ENCODE measurements at places on chromosomes 6 and 20.

DNA sequence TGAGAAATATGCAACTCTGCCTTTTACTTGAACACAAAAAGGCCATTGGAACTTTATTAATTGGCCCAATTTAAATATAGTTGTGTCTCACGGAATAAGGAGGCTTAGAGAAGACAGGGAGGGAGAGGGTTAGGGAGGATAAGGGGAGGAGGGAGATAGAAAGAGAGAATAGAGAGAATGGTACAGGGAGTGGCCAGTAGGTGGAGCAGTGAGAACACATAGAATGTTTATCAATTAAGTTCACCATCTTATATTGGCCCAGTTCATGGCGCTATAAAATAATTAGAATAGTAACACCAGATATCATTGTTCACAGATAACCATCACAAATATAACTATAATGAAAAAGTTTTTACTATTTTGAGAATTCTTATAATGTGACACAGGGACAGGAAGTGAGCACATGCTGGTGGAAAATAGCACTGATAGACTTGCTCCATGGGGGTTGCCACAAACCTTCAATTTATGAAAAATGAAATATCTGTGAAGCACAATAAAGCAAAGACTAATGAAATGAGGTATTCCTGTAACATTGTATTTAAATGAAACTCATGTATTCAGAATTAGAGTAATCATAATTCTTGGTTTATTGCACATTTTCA lies 374.1 kb upstream of the MANEA start:
- DNase-seq = no peak

GRCh38 chr6:7921046-7921445 lies 10.5 kb upstream of the TXNDC5 start:
- no peak for DNase-seq

DNA sequence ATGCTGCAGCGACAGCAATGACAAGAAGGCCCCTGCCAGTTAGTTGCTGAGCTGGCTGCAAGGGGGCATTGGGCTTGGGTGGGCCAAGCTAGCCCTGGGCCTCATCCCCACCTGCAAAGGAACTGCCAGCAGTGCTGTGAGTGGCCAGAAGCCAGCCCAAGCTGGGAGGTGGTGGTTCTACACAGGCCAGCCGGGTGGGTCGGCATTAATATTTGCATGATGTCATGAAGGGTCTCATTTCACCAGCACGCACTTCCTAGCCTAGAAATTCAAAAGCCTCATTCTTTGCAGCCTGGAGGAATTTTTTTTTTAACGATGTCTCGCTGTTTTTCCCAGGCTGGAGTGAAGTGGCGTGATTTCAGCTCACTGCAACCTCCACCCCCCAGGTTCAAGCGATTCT lies 62.0 kb downstream of the IYD start:
- DNase-seq = no peak

DNA sequence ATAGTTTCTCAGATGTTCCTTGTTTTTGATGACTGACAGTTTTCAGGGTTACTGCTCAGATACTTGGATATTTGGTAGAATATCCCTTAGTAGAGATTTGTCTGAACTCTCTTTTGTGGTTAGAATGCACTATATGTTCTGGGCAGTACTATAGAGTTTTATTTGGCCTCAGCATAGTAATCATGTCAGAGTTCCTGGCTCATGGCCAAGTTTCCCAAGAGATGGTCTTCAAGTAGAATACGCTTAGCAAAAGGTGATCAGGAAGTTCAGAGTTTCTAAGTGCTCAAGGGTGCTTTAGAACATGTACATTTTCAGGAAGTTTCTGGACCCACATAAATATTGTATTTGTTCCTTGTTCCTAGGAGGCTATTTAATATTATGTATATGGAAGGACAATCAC lies 1209.7 kb upstream of the GJE1 start:
- DNase-seq = no peak

DNA sequence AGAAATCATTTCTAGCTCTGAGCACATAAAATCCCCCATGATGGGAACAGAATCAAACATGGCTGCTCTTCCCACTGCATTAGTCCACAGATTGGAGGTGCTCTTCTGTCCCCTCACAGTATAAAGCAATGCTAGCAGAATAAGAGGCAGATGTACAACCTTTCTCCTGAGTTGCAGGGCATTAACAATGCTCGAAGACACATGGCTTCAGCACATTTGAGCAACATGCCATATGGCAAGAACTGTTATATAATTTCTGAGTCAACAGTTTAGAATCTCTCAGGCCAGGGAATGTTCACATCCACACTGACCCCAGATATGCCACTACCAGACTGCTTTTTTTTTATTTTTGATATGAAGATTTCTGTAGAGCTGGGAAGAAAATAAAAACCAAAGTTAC lies 119.6 kb downstream of the KIF13A start:
- no peak for DNase-seq

DNA sequence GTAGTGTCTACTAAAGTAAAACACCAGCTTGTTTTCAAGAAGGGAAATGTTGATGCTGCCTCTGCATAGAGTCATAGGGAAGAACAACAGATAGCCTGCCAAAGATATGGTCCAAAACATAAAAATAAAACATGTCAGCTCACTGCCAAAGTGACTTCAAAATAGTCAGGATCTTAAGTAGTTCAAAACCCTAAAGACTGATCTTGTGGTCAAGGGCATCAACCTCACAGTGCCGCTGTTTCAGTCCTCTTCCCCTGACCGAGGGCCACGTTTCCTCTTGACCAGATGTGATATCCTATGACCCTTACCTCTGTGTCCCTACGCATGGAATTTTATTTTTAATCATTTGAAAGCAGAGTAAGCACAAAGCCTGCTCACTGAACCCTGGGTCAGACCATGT lies 104.2 kb upstream of the CNKSR3 start:
- no peak for DNase-seq

DNA sequence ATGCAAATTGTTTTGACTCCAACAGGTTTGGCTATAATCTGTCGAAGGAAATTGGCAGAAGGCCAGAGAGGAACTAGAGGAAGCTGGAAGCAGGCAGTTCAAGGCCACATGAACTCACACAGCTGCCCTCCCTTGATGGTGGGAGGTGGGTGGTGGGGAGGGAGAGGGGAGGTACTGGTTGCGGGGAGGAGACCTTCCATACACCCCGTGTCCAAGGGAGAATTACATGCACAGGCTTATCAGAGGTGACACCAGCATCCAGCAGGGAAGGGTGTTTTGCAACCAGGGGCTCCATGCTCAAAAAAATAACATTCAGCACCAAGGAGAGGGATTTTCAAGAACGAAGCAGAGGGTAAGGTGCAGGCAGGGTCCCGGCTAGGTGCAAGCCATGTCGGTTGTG lies 9.1 kb downstream of the PRND start:
- DNase-seq = no peak

GRCh38 chr6:42306439-42307140 lies 88.9 kb upstream of the MRPS10 start:
- DNase-seq = no peak

- no peak for DNase-seq
Measured at GRCh38 chr6:129181001-129181400, 298.1 kb downstream of the LAMA2 start.

DNA sequence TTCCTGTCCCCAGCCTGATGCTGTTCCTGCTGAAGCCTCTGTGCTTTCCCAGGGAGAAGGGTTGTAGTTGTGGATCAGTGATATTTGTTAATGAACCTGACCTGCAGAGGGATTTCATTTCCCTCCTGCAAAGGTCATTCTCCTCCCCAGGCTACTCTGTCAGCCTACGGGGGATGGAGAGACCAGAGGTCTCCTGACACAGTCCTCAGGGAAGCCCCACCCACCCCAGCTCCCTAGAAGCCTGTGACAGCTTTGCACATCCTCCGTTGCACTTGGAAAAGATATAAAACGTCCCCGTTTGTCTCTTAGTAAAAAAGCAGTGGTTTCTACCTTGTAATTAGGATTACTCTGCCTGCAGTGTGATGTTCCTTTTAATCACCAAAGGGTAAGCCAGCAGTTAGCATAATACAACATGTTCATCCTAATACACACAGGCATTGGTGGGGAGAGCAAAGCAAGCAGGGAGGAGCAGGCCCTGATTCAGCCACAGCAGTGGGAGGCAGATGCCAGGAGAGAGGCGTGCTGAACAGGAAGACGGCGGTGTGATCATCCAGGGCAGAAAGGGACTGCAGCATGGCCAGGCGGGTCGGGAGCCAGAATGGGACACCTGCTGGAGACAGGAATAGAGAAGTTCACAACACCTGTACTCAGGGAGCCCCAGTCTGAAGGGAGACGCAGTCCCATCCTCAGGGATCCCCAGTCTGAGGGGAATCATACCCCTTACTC lies 293.5 kb downstream of the LRFN2 start:
- no peak for DNase-seq

- DNase-seq = no peak
Measured at GRCh38 chr20:46770330-46771194, 61.1 kb downstream of the SLC2A10 start.

- peak; percentile 86 for DNase-seq
Measured at GRCh38 chr20:1945134-1945618, 48.7 kb downstream of the PDYN start.

- DNase-seq = no peak
Measured at GRCh38 chr20:61120595-61121515, 131.2 kb upstream of the CDH4 start.

DNA sequence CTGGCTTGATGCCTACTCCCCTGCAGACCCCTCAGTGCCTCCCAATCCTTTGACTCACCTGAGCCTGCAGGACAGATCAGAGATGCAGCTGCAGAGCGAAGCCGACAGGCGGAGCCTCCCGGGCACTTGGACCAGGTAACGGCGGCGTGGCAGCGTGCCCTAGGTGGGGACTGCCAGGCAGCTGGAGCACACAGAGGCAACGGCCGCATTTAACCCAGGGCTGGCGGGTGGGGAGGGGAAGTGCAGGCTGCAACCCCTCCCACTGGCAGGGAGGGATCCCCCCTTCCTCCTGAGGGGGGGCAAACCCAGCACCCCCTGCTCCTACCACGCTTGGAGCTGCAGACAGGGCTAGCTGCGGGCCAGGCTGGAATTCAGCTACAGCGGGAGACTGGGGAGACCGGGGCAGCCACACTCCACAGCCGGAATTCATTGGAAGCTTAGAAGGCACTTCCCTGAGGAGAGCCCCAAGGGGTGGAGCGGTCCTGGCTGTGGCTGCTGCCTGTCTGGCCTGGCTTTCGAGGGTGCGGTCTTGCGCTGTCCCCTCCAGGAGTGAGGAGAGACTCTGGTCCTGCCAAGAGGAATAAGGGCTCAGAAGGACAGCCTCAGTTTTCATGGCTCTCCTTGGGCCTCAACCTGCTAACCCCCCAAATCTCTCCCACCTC lies at the start of gene MATN4:
MATN4 (minus strand) TSS at position 183 of the 662 bp plus-strand sequence. CDS start 2,717 bp downstream, outside the sequence.
- peak; percentile 88 for DNase-seq

DNA sequence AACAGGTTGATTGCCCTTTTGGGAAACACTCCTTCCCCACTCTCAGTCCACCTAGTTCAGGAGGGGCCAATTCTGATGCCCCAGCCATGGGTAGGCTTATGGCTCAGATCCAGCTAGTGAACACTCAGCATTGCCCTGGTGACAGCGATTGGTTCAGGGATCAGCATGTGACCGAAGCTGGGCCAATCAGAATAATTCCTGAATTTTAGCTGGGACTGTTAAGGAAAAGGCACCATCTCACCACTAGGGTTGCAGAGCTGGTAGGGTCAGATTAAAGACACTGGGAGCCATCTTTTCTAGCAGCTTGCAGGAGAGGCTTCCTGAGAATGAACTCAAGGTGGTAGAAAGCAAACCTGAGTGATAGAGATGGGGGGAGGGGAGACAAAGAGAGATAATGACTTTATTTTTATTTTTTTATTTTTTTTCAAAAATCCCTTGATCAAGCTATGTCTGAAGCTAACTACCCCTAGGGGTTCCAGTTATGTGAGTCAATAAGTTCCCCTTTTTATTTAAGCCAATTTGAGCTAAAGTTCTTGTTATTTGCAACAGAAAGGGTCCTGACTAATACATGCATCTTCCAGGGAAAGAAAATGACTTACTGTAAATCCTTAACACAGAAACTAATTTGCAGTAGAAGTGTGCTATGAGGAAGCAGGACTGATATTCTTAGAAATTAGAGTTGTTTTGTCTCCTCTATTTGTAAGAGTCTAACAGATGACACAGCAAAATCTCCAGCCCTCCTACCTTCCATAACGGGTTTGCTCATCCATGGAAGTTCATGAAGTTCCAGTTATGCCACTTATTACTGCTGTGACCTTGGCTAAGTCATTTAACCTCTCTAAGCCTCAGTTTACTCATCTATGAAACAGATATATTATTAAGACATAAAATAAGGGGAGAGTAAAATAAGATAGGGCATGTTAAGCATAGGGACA lies 44.7 kb downstream of the EYA2 start:
- DNase-seq = no peak

DNA sequence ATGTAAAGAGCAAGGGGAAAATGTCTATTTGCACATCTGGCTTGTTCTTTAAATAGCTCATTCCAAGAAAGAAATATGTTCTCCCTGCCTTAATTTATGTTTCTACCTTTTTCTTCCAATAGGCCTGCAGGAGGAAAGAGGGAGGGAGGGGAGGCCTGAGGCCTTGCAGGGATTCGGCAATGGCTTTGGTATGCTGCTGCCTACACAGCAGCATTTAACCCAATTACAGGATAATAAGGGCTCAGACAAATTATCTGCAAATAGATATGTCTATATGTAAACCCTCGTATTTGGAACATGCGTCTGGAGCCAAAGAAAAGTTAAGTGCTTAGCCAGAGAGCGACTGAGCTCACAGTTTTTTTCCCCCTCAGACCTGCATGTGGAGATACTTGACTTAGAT lies 277.2 kb downstream of the CDC5L start:
- no peak for DNase-seq

- no peak for DNase-seq
Measured at GRCh38 chr6:139369068-139369467, 5.4 kb downstream of the CITED2 start.

DNA sequence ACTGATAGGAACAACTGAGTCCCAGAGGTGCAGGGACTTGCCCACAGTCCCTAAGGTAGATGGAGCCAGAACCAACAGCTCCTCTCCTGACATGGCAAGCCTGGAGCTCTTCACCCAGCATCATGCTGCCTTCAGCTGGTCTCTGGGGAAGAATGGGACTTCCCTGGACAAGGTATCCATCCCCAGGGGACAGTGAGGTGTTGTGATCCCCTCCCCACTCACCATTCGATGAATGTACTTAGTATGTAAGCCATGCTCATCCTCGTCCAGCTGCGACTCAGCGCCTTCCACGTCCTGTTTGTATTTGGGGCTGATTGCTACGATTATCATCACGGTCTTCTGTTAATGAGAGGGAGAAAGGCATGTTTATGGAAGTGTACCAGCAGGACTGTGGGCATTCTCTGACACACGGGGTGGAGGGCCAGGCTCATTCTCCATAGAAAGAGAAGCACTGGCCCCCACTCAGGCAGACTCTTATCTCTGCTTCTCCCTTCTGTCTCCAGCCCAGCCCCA lies 39.4 kb downstream of the TRAF3IP2 start:
- no peak for DNase-seq

GRCh38 chr20:24669701-24670100 lies 200.3 kb downstream of the SYNDIG1 start:
- DNase-seq = no peak

GRCh38 chr6:31359581-31359980 lies 2.6 kb upstream of the HLA-B start:
- no peak for DNase-seq

Data from right cardiac atrium (tissue), 5 donors.